Hematopoietic multipotent progenitor cell treated with erythropoietin and hydrocortisone succinate and interleukin-3 and kit ligand, for 6 days (in vitro differentiated cells): ENCODE measurements at places on chromosomes 7 and 10.
A peak's percentile ranks its signal among the peaks of the same experiment; 100 is the strongest.

GRCh38 chr7:36487756-36488336 is 98.2 kb downstream of the ANLN start:
- DNase-seq: peak; percentile 93

- no peak for DNase-seq
These were observed 524 bp upstream of the UNC5B start for GRCh38 chr10:71211775-71212317.

GRCh38 chr7:37390114-37390513 is 58.5 kb downstream of the ELMO1 start:
- peak; percentile 57 for DNase-seq

GRCh38 chr7:128035712-128036111 is 4.5 kb upstream of the LRRC4 start:
- DNase-seq: peak; percentile 48

DNA sequence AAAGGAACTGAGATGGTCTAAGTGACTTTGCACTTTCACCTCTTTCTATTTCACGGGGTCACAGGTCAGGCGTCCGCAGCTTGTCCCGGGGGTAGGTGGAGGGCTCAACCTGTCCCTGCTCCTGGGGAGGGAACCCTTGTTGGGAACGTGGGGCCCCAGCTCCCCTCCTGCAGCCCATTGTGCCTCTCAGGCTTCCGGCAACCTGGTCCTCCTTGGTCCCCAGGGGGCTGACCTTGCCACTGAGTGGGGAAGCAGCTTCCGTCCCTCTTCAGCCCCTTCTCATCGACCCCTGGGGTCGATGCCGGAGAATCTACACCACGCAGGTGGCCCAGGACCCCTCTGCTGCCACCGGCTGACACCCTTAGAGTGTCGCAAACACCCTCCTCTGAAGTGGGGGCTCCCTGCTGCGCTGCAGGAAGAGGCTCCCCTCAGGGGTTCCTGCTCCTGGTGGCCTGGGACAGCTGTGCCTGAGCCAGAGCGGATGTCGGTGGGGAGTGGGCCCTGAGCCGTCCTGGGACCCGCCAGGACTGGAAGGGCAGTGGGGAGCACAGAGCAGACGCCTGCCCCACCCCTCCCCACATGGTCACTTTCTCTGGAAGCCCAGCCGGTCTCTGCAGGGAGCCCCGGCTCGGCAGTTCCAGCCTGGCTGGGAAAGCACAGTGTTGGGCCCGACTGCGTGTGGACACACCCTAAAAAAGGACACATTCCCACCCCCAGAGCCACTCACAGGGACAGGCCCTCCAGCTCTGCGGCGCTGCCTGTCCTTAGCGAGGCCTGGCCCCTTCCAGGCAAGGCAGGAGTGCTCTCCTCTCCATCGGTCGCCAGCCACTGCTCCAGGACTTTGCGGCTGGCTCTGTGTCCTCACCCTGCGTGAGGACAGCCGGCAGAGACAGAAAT is 357.5 kb upstream of the SHH start:
- no peak for DNase-seq
